LHCN-M2 (cell line): ENCODE measurements at places on chromosomes 5 and 9. TPM values are rescaled to one million over a fixed set of nuclear protein-coding genes. Genes with fewer than 3 reads are reported as not detected.

DNA sequence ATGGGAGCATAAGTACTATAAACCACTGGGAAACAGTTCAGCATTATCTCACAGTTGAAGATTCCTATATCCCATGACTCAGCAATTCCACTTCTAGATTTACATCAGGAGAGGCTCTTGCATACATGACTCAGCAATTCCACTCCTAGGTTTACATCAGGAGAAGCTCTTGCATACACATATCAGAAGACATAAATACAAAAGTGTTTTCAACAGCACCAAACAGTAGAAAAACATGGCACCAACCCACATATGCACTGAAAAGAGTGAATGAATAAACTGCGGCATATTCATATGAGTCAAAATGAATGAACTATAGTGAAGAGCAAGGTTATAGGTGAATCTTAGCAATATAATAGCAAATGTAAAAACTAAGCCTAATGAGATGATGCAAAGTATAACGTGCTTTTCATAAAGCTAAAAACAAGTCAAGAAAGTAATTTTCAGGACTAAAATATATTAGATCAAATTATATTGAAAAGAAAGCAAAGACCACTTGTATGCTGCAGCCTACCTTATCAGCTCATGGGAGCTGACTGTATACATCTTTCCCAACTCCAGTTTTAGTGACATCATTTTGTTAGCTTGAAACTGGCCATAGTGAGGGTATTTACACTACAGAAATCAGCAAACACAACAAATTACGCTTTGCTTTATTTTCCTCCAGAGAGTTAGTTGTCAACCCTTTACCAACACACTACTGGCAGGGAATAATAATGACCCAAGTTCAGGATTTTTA lies 95.8 kb downstream of the ANKRD18B start:
- peak; percentile 74 for DNase-seq

- DNase-seq, result no peak
Observed at GRCh38 chr5:33745101-33745770, 146.6 kb downstream of the ADAMTS12 start.

The TLE1 gene
- total RNA-seq, result 39.5 and 40.3 TPM in 2 replicates

The UNC13B gene
- total RNA-seq, result 17.0 and 18.3 TPM in 2 replicates

The ZFP37 gene
- total RNA-seq, result 3.3 and 4.9 TPM in 2 replicates

- DNase-seq, result no peak
Observed at GRCh38 chr9:124488641-124489210, 18.5 kb downstream of the NR5A1 start.

DNA sequence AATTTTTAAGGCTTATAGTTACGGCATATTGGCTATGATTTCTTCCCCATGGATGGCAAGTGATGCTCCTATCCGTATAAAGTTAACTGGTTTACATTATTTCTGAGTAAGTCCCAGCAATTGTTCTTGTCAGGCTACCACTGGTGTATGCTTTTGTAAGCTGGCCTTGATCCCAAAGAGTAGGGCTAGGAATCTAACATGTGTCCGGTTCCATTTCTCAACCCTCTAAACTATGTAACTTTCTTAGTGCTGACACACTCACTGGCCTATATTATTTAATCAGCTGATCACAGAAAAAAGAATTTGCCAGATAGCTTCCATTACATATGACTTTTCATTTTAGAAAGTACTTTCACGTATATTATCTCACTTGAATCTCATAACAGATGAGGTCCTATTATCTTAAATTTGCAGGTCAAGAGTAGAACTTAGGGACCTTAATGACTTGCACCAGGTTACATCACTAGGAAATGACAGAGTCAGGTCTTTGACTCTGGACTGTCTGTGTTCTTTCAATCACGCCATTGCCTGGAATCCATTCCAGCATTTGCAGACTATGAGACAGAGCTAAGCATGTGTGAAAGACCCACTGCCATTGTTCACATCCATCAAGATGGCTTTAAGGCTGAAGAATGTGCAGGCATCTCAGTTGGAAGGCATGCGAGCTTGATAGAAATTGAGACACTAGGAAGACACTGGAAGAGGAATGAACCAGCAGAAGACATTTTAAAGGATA lies 362.9 kb downstream of the ARRDC3 start:
- no peak for DNase-seq

The CDKN2B-AS1 gene
- 2.9 and 6.2 TPM in 2 replicates for total RNA-seq

- DNase-seq, result no peak
Observed at GRCh38 chr5:14415024-14415697, 166.4 kb upstream of the OTULINL start.

The IFT74 gene
- total RNA-seq, result 21.0 and 26.8 TPM in 2 replicates

The SURF2 gene
- total RNA-seq, result 25.3 and 29.6 TPM in 2 replicates
